ENCODE measurements at places on chromosomes 5 and 9.

- DNase-seq = no peak
Observed at GRCh38 chr5:179836225-179837019, 15.7 kb downstream of the SQSTM1 start.

- no peak for DNase-seq
Observed at GRCh38 chr5:146906803-146907202, 28.2 kb upstream of the PPP2R2B start.

GRCh38 chr9:7298123-7298522 lies 501.5 kb downstream of the DMAC1 start:
- no peak for DNase-seq

DNA sequence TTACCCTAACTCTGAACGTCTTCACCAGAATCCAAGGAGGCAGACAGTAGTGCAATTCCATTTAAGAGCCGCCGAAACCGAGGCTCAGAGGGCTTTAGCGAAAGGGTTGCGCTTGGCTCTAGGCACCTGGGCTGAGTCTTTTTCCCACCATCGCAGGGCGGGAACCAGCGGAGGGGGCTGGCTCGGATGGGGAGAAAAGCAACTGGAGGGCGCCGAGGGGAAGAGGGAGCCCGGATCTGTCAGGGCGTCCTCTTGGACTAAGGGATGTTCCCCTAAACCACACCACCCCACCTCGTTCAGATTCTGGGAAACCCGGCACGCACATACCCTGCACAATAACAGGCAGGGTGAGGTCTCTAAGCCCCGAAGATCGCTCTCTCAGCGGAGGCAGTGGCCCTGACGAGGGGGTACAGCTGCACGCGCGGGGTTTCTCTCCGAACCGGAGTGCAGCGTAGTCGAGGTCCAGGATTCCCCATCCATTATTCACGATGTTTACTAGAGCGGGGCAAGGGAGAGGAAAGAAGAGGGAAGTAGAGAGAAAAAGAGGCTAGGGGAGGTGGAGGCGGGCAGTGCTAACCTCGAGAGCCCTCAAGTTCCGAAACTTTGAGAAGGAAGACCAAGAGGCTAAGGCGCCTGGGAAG lies 1.3 kb upstream of the POU4F3 start:
- no peak for DNase-seq

- DNase-seq = no peak
Observed at GRCh38 chr9:114899461-114899860, 30.9 kb downstream of the TNFSF8 start.

- no peak for DNase-seq
Observed at GRCh38 chr9:698276-698675, 143.2 kb upstream of the DMRT1 start.

DNA sequence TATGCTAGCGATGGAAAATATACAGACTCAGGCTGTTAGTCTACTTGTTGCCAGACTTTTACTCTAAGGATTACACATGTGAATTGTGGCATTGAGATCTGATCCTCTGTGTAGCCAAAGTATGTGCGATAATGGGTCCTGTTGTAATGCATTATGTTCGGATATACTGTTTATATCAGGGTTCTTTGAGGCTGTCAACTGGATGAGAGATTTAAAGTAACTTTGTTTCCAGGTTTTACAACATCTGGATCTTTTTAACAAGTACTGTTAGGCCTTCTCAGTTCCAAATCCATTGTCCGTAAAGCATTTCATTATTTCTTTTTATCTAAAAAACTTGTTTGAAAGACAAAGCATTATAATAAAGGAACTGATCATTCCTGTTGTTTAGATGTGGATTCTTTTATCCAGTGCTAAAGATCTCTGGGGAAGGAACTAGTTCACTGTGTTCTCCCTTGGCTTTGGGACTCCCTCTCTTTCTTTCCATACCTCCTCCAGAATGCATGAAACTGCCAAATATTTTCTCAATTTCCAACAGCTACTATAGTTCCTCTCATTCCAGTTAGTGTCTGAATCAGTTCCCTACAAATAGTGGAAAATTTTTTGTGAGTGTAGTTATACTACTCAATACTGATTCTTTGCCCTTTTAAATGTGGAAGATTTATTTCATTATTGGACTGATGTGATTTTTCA lies 68.8 kb downstream of the HACD4 start:
- no peak for DNase-seq

- no peak for DNase-seq
Observed at GRCh38 chr5:52956915-52957747, 32.0 kb upstream of the ITGA2 start.

DNA sequence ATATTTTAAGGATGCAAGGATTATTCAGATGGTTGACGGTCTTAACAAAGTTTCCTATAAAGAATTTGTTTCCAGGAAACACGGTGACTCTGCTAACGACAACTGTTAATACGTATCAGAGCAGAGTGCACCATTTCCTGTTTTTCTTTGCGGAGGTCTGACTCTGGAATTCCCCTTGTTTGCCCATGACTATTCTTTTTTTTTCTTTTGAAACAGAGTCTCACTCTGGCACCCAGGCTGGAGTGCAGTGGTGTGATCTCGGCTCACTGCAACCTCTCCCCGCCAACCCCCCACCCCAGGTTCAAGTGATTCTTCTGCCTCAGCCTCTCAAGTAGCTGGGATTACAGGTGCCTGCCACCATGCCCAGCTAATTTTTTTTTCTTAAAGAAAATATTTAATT lies 115.9 kb downstream of the CDC42SE2 start:
- no peak for DNase-seq

DNA sequence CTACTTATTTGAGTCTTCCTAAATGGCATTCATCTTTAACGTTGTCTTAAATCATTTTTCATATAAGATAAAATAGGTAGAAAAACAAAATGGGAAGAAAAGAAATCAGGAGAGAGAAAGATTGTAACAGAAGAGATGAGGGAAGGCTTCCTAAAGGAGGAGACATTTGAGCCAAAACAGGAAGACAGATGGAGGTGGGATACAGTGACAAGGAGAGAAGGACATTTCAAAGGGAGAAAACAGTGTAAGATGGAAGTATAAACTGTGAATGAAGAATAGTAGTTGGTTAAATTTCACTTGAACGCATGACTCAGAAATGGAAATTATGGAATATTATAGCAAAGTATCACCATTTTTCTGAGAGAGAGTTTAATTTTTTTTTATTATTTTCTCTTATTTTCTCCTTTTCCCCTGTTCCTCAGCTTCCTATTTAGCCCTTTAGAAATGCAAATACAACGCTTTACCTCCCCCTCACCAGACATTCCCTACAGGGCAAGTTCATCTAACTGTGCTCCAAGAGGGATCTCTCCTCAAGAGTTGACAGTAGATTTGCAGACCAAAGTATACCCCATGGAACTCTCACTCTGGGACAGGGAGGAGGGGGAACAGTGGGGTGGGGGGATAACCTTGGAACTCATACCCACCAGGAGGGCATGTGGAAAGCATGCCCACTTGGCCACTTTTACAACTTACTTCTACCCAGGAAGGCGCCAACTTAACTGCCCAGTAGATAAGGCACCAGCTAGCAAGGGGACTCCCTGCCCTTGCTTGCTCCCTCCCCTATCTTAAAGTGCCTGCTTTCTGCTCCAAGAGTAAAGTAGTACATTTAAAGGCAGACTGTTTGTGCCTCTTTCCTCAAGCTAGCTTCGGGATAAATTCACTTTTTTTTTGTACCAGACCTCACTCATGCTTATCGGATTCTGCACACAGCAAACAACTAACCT lies 304.7 kb upstream of the POU5F2 start:
- DNase-seq = no peak

- DNase-seq = no peak
Observed at GRCh38 chr5:169798438-169798837, 161.4 kb downstream of the DOCK2 start.

GRCh38 chr5:10689391-10690081 lies 71.5 kb downstream of the DAP start:
- DNase-seq = no peak

DNA sequence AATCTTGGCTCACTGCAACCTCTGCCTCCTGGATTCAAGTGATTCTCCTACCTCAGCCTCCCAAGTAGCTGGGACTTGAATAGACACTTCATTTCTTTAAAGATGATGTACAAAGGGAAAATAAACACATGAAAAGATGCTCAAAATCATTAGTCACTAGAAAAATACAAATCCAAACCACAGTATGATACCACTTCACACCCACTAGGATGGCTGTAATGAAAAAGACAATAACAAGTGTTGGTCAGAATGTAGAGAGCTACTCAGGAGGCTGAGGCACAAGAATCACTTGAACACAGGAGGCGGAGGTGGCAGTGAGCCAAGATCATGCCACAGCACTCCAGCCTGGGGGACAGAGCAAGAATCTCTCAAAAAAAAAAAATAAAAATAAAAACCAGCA lies 13.0 kb downstream of the F2RL2 start:
- no peak for DNase-seq

GRCh38 chr5:17005107-17005828 lies 69.2 kb upstream of the MYO10 start:
- no peak for DNase-seq

GRCh38 chr5:115377468-115378217 lies 81.2 kb upstream of the CCDC112 start:
- no peak for DNase-seq

GRCh38 chr5:71829206-71829605 lies 110.1 kb downstream of the CARTPT start:
- no peak for DNase-seq

DNA sequence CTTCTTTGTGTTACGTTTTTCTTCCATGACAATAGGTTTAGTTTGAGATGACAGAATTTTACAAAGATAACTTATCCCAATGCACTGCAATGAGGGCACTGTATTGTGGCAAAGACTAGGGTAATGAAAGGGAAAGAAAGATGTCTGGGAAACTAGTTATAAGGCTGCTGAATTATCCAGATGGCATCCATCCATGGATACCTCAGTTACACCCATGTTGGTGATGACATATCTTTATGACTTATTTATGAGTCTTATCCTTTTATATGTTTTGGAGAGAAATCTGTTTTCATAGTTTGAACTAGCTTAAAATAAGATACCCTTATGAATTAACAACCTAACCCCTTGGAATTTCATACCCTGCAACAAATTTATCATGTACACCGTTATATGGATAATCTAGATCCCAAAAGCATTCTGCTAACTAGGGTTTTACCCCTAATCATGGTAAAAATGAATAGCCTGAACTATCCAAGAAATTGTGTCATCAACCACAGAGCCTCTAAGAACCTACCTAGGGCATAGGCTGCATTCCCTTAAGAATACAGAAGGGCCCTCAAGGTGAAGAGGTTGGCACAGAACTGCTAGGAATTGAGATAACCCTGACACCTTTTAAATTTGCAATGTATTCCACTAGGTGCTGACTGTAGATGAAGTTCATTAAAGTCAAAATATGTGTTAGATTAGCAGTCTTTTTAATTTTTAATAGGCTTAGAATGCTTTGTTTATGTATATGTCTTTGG lies 49.5 kb upstream of the RORB start:
- DNase-seq = no peak

DNA sequence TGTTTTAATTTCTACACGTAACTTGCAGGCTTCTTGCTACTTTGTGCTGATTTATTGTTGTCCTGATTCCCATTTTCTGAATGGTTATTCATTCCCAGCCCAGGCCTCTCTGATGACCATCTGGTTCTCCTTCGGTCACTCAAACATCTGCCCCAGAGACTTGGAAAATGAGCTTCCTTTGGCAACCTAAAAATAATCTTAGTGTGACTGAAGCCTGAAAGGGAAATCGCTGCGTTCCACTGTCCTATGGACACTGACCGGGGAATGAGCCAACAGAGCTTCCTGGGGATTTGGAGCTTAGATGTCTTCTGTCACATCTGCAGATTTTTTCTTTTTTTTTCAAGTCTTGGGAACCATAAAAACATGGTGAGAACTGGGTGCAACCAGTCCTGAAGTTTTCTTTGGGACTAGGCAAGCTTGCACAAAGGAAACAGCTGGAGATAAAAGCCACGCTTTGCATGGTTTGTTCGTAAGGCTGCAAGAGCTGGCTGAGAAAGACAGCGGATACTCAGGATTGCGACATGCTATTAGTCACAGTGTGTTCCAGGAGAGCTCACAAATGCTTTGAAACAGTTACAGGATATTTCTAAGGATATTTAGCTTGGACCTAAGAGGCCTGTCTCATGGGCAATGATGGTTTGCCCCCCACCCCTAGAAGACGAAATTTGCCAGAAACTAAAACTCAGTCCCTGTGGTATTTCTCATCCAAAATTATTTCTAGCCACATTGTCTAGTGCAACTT lies 146.2 kb downstream of the GOLPH3 start:
- DNase-seq = no peak

GRCh38 chr5:131256507-131256823 lies 7.4 kb upstream of the CDC42SE2 start:
- DNase-seq = no peak

GRCh38 chr5:37121465-37121864 lies 127.7 kb downstream of the CPLANE1 start:
- DNase-seq = no peak

DNA sequence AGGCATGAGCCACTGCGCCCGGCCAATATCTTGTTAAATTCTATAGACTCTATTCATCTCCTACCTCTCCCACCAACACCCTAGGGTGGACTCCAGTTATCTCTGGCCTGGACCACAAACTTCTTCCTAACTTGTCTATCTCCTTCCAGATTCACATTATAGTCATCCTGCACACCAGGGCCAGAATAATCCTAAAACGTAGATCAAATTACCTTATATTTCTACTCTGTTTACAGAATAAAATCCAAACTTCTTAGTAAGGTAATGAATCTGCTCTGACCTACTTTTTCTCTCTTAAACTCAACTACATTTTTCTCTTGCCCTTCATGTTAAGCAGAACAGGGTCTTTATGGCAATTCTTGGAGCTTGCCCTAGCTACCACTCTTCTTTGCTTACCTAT lies 6.9 kb downstream of the ELL2 start:
- no peak for DNase-seq

DNA sequence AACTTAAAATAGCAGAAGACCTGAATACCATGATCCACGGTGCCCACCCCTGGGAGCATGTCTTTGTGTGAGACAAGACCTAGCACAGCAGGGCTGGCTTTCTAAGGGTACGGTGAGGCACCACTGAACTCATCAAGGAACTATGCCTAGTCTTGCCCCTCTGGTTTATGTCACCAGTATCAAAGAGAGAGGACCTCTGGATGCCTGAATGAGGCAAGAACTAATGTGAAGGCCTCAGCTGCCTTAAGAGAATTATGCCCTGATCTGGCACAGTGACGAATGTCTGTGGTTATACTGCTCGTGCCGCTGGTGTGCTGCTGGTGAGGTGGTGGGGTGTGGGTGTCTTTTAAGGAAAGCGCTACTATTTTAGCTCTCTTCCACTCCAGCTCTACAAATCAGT lies 23.0 kb downstream of the NREP start:
- DNase-seq = no peak

DNA sequence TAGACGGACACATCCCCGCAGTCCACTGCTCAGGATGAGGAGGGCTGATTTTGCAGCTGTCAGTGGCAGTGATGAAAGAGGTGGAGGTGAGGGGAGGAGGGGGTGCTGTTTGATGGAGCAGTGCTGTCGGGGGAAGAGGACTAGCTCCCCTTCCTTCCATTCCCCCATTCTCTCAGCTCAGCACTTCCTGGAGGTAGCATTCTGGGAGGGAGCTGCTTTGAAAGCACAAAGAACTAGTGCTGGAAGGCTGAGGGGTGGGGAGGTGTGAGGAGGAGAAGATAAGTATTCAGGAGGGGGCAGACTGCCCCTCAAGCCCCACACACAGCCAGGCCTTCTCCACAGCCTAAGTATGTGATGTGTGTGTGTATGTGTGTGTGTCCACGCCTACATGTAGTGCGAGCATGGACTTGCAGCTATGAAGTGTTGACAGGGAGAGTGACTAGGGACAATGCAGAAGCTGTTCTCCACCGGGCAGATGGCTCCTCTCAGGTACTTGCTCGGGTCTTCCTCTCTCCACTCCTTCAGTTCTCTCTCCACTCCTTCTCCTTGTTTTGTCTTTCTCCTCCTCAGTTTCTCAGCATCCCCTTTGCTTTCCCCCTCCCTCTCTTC lies 65.5 kb upstream of the HSPA9 start:
- no peak for DNase-seq

- DNase-seq = no peak
Observed at GRCh38 chr9:119831309-119831708, 462.1 kb upstream of the BRINP1 start.

Data from activated naive CD4-positive, alpha-beta T cell (primary cell).